ENCODE measurements at places on chromosomes 3 and 15.
A peak's percentile ranks its signal among the peaks of the same experiment; 100 is the strongest.

DNA sequence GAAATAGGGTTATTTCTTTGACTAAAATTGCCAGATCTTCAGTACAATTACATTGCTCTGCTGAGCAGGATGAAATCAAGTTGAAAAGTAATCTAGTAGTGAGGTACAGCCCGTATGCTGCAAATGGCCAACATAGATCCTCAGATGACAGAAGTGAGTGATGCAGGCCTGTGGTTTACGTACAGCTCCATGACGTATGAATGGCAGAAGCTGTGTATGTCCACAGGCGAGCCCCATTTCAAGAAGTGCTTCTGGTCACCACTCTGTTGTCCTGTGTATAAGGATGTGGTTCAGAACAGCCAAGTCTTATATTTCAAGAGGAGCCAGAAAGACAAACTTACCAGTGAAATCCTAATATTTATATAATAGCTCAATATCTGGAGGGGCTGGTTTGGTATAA, 9.2 kb downstream of the CD86 start:
- no peak for DNase-seq

- no peak for DNase-seq
These were observed 34.7 kb upstream of the CDCP1 start for GRCh38 chr3:45180899-45181298.

GRCh38 chr3:4988983-4989834, 10.0 kb downstream of the BHLHE40 start:
- no peak for DNase-seq

- DNase-seq, result no peak
These were observed 29.5 kb downstream of the CORO2B start for GRCh38 chr15:68608206-68608843.

- DNase-seq, result no peak
These were observed 112.8 kb upstream of the TLE3 start for GRCh38 chr15:70210528-70210927.

GRCh38 chr3:108509263-108509662, 1.1 kb downstream of the MYH15 start:
- no peak for DNase-seq

DNA sequence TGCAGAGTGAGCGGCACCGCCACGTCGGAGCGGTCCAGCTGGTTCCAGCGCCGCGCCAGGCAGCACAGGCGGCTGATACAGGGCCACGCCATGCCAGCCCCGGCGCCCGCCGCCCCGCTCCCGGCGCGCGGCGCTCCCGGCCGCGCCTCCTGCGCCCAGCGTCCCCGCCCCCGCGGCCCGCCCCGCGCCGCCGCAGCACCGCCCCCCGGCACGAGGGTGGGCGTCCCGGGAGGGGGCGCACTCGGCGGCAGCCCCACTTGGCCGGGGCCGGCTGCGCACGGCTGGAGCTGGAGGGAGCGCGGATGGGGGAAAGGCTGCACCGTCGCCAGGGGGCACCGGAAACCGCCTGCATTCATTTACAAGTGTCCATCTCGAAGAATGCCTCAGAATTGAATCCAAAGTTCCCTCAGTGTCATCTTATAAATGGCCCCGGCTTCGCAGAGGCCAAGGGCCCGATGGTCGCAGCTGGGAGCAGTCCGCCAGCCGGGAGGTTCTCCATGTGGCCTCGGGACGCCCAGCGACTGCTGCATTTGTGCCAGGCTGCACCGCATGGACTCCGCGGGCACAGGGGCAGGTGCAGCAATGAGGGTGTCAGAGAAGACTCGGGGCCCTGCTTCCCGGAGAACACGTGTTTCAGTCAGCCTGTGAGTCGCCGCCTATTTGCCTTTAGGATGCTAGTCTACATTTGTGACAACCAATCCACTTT, at the start of gene MAP6D1:
TSS of gene MAP6D1 (minus strand) at position 122 of the 706 bp plus-strand sequence. CDS start at position 92, 30 bp downstream.
- peak; percentile 86 for DNase-seq

DNA sequence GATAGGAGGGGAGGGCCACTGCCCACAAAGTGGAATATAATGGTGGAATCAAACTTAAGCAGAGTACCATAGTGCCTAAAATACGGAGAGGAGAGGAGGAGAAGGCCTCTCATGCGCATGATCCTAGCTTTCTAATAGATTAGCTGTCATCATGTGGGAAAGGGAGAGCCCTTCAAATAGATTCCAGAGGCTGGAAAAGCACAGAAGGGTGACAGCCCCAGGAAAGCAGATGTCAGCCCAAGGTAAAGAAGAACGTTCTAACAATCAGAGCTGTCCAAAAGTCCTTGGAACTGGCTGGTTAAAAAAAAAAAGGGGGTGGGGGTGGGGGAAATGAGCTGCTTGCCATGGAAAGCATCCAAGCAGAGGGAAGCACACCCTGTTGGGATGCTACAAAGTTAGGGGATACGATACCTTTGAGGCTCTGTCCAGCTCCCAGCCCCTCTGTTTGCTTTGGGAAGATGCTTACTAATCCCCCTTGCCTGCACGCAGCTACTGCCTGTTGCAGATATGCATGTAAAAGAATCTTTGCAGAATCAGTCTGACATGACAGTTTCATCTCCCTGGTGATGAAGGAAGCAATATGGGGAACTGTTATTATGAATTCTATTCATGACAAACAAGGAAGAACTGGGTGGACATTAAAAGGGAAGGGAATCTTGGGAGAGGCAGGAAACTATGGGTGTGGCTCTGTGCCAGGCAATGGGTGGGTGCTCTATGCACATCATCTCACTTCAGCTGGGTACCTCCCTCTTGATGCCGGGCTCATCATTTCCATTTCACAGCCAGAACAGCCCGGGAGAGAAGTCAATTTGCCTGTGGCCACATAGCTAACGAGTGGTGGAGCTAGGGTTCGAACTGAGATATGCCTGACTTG, 10.1 kb upstream of the LMCD1 start:
- no peak for DNase-seq

DNA sequence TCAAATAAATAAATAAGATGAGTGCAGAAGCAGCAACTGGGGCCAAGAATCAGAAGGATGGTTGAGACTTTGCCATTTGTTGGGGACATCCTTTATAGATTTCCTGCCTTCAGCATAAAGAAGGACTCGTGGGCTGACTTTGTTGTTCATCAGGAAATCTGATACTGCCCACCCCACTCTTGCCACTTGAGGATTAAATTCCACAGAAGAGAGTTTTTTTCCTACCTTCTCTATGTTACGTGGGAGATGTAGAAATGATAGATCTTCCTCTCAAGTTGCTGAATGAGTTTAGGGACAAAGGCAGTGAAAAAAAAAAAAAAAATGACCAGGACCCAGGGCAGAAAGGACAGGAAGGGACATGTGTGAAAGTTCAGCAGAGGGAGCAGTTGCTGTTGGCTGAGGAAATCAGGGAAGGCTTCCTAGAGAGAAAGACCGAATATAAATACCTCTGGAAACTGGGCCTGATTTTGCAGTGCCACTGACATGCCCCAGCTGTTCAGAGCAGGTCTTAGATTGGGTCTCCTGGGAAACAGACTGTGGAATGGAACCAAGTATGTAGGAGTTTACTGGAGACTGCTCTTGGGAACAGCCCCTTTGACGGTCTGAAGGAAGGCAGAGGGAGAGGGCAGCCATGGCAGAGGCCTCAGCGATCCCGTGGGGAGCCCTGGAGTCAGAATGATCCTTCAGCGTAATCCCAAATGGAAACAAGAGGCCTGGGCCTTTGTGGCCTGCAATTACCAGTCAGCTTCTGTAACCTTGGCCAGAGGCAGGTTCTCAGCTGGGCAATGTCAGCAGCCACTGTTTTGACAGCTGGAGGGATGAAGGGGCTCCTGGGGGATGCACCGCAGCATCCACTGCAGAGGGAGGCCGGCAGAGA, 50.9 kb downstream of the C3orf20 start:
- DNase-seq, result no peak

- DNase-seq, result no peak
These were observed 34.8 kb downstream of the IGF1R start for GRCh38 chr15:98682992-98683701.

DNA sequence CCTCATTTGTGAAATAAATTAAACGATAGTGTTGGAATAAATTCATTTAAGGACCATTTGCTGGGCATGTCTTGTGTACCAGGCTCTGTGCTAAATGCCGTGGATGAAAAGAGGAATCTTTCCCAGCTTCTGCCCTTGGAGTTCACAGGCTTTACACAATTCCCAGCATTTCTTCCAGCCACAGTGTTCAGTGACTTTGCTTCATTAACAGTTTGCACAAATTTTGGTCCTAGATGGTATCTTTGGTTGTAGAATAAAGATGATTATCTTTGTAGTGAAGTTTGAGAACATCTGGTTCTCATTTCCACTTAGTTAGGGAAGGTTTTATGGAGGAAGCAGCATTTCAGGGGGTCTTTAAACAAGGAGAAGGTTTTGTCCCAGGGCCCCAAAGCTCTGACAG, 100.1 kb downstream of the LRTM1 start:
- DNase-seq, result no peak

DNA sequence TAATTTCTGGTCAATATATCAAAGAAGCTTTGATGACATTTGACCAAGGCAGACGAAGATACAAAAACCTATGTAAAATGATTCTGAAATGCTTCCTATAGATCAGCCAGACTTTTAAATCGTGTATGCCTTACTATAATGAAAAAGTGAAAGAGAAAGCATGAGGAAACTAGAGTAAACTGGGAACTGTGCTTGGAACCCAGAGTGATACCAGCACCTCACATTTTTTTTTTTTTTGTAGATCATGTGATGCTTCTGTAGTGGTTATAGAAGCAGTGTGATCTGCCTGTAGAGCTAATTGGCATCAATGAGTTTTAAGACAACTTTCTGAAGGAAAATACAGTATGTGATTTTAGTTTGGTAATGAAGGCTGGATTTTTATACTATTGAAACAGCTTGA, 150.7 kb downstream of the NLGN1 start:
- no peak for DNase-seq

- DNase-seq, result peak; percentile 85
These were observed 60.7 kb downstream of the RPL22L1 start for GRCh38 chr3:170809007-170809974.

DNA sequence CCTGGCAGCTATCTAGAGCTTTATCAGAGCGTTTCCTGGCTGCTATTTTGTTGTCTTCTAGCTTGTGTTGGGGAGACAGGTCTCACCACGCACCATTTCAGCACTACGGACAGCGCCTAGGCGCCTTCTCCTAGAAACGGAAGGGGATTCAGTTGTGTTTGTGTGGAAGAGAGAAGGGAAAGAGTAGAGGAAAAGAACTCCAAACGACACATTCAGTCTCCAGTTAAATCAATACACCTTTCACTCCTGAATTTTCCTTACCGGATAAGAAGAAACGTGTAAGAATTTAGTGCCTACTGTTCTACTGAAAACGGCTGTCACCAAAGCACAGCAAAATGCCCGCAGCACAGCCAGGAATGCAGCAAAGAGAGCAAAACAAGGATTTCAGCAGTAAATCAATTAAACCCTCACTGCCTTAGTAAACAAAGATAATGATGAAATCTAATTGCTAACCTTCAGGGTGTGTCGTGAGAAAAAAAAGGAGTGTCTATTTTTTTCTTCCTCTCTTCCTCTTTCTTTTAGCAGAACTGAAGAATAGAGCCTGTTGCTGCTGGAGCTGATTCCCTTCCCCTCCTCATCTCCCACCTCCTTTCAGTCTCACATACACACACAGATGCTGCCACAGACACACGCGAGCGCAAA, 412 bp upstream of the CTXN2 start:
- peak; percentile 23 for DNase-seq

DNA sequence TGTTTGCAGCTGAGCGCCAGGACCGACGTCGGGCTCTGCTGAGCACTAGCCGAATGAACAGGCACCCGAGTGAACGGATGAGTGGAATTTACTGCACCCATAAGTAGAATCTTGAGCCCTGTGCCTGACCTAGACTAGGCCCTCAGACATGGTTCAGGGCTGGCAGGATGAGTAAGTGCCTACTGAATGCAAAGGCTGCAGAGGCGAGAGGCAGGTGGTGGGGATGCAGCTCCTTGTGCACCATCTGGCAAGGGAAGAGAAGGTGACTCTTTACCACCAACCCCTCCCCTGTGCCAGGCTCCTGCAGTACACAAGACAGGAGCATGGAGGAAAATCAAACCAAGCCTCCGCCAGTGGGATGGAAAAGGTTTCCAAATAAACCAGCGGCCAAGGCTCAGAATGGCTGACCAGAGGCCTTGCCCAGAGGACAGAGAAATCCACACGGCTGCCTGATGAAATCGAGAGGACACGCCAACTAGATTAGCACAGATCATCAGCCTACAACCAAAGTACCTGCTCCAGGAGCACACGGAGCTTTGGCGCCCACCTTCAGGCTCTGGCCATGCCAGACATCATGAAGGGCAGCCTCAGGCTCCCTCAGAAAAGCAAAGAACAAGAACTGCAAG, 141.7 kb upstream of the IQSEC1 start:
- peak; percentile 73 for DNase-seq

- DNase-seq, result no peak
These were observed 3.7 kb upstream of the PLD1 start for GRCh38 chr3:171813897-171814460.

- peak; percentile 54 for DNase-seq
These were observed 788 bp upstream of the WDR73 start for GRCh38 chr15:84654689-84655453.

DNA sequence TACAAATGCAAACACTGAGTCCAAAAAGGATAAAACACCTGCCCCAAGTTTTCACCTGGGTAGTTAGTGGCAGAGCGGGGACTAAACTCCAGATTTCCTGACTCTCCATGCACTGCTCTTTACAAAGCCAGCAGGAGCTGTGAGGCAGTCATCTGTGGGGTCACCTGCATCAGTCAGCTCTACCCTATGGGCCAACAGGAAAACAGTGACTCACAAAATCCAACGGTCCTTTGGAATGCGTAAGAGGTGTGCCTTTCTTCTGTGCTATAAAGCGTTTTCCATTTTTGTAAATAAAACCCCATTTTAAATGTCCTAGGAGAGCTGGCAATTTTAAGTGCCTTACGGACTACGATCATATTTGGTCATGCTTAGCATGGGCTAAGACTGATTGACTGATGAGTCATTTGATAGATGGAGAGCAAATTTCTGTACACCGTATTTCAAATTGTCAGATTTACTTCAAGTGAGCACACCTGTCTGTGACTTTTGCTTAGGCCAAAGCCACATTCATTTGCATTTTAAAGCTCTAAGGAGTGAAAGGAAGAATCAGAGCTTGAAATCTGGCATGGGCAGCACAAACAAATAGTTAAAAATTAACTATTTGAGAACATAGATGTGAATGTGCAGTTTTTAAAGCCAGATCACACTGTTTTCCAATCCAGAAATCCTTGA, 4.4 kb upstream of the COL8A1 start:
- no peak for DNase-seq

DNA sequence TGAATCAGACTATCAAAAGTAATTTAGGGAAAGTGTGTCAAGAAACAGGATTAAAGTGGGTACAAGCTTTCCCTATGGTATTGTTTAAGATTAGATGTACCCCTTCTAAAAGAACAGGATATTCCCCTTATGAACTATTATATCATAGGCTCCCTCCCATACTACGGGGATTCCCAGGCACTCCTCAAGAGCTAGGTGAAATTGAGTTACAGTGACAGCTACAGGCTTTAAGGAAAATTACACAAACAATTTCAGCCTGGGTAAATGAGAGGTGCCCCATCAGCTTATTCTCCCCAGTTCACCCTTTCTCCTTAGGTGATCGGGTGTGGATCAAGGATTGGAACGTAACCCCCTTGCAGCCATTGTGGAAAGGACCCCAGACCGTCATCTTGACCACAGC, 240.8 kb upstream of the CNTN6 start:
- peak; percentile 0 for DNase-seq

GRCh38 chr15:79440355-79440908, 8.3 kb downstream of the MINAR1 start:
- DNase-seq, result peak; percentile 17
